Activated CD4-positive, alpha-beta memory T cell treated with anti-CD3 and anti-CD28 coated beads, Interleukin-2, amount 10 ng/mL, durations not matched to agents 7 days and 5 days (primary cell): ENCODE measurements at places on chromosomes 12 and 14.

GRCh38 chr14:27040552-27040951, 442.7 kb upstream of the NOVA1 start:
- H3K4me3 ChIP-seq = no peak overlapping the region
- no peaks in the 10 kb centered on the region for H3K27me3 ChIP-seq
- H3K36me3 ChIP-seq = no peaks in the 10 kb centered on the region
- H3K27ac ChIP-seq = no peak overlapping the region
- no peaks in the 10 kb centered on the region for H3K4me1 ChIP-seq

DNA sequence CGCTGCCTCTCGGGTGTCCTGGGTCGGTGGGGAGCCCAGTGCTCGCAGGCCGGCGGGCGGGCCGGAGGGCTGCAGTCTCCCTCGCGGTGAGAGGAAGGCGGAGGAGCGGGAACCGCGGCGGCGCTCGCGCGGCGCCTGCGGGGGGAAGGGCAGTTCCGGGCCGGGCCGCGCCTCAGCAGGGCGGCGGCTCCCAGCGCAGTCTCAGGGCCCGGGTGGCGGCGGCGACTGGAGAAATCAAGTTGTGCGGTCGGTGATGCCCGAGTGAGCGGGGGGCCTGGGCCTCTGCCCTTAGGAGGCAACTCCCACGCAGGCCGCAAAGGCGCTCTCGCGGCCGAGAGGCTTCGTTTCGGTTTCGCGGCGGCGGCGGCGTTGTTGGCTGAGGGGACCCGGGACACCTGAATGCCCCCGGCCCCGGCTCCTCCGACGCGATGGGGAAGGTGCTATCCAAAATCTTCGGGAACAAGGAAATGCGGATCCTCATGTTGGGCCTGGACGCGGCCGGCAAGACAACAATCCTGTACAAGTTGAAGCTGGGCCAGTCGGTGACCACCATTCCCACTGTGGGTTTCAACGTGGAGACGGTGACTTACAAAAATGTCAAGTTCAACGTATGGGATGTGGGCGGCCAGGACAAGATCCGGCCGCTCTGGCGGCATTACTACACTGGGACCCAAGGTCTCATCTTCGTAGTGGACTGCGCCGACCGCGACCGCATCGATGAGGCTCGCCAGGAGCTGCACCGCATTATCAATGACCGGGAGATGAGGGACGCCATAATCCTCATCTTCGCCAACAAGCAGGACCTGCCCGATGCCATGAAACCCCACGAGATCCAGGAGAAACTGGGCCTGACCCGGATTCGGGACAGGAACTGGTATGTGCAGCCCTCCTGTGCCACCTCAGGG, 679 bp downstream of the ARF6 start:
- H3K36me3 ChIP-seq = peaks cover 55% of the 10 kb centered on the region
- peaks cover 28% of the 10 kb centered on the region for H3K4me1 ChIP-seq
- peak; percentile 84 for DNase-seq
- no peaks in the 10 kb centered on the region for H3K27me3 ChIP-seq

DNA sequence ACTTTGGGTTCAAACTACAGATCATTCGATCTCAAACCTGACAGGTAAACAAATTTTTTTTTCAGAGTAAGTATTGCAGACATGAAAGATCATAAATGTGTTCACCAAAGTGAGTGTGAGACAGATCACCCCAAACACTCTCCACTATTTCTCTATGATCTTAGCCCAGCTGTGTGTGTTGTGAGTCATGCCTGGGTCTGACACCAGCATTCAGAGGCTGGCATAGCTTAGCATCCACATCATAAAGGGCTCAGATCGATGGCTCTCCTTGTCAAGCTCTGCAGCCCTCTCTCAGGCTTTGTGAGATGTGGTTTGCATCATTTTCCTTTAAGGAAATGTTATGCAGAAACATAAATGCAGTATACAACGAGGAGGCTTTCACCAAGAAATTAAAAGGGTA, 164.9 kb downstream of the ETV6 start:
- H3K36me3 ChIP-seq = peaks cover 13% of the 10 kb centered on the region
- peaks cover 44% of the 10 kb centered on the region for H3K4me1 ChIP-seq
- no peak overlapping the region for H3K27ac ChIP-seq

GRCh38 chr14:101004176-101004575, 100.7 kb upstream of the RTL1 start:
- peaks cover 6% of the 10 kb centered on the region for H3K27me3 ChIP-seq
- no peak overlapping the region for H3K4me3 ChIP-seq
- H3K36me3 ChIP-seq = no peaks in the 10 kb centered on the region
- peaks cover 12% of the 10 kb centered on the region for H3K4me1 ChIP-seq

- DNase-seq = no peak
- H3K27ac ChIP-seq = no peak overlapping the region
- no peaks in the 10 kb centered on the region for H3K27me3 ChIP-seq
- H3K36me3 ChIP-seq = no peaks in the 10 kb centered on the region
- H3K4me1 ChIP-seq = peaks cover 21% of the 10 kb centered on the region
- H3K4me3 ChIP-seq = no peak overlapping the region
These were observed 362.6 kb downstream of the AEBP2 start for GRCh38 chr12:19801941-19802340.

DNA sequence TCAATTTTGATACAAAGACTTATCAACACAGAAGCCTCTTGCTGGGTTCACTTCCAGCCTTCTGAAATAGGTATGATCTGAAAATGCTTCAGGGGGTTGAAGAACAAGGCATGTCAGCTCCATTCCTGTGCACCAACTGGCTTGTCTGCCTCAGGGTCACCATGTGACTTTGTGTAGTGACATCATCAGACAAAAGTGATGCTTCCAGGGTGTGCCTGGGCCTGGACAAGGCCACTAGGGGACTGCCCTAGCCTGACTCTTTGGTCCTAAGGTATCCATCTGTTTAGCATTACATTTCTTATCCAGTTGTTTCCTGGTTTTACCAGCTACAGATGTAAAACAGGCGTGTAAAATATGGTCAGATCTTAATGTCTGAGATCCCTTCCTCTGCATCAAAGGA, 155.6 kb downstream of the CAND1 start:
- H3K36me3 ChIP-seq = no peaks in the 10 kb centered on the region
- H3K4me3 ChIP-seq = no peak overlapping the region
- no peaks in the 10 kb centered on the region for H3K27me3 ChIP-seq
- H3K4me1 ChIP-seq = no peaks in the 10 kb centered on the region

- no peak overlapping the region for H3K4me3 ChIP-seq
- no peak for DNase-seq
- H3K27ac ChIP-seq = no peak overlapping the region
- peaks cover 5% of the 10 kb centered on the region for H3K4me1 ChIP-seq
- H3K27me3 ChIP-seq = no peaks in the 10 kb centered on the region
These were observed 8.2 kb downstream of the AREL1 start for GRCh38 chr14:74704656-74705055.
